ENCODE measurements at places on chromosomes 7 and 10.
A peak's percentile ranks its signal among the peaks of the same experiment; 100 is the strongest.

- DNase-seq = no peak
Observed at GRCh38 chr7:71828361-71828760, 583.8 kb downstream of the CALN1 start.

DNA sequence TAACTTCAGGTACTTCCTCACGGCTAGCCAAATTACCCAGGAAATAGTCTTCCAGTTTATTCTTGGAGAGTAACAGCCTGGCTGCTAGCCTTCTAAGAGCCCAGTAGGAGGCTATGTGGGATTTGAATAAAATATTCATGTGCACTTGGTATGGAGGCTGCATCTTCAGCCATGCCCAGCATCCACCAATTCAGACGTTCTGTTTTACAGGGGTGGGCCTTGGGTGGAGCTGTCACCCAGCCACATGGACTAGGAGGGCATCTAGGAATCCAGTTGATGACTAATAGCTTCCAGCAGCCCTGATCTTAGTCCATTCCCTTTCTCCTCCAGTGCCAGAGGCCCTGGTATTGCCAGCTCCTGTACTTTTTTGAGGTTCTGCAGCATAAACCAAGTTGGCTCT is 66.3 kb upstream of the ZRANB1 start:
- DNase-seq = no peak

DNA sequence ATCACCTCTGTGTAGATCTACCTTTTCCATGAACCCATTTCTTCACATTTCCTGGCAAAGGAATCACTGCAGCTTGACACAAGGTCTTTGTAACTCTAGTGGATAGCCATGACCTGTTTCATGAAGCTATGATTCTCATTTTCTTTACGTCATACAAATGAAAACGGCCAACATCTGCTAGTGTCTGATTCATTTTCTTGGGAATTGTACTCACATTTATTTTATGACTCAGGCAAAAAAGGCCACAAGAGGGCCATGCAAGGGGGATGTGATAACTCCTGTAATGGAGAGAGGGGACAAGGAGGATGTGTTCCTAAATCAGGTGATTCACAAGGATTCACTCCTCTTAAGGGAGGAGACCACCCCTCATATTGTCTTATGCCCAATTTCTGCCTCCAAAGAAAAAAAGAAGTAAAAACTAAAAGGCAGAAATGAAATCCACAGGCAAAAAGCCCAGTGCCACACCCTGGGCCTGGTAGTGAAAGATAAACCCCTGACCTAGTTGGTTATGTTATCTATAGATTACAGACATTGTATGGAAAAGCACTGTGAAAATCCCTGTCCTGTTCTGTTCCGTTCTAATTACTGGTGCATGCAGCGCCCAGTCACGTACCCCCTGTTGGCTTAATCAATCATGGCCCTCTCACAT is 249.9 kb downstream of the IPMK start:
- DNase-seq = no peak

DNA sequence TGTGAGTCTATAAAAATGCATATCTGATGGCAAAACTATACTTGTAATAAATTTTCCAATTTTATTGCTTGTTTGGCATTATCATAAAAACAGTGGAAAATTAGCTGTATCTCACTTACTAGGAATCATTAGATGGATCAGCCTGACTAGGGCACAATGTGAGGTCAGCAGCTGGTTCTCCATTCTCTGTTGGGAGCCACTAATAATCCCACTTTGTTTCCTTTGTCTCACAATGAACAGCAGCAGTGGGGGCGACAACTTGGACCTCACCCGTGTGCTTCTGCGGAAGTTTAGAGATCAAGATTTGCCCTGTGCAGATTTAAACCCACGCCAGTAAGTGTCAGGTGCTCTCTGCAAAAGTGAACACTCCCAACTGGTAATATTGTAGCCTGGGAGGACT is 295.5 kb downstream of the ABCA13 start:
- DNase-seq = no peak

DNA sequence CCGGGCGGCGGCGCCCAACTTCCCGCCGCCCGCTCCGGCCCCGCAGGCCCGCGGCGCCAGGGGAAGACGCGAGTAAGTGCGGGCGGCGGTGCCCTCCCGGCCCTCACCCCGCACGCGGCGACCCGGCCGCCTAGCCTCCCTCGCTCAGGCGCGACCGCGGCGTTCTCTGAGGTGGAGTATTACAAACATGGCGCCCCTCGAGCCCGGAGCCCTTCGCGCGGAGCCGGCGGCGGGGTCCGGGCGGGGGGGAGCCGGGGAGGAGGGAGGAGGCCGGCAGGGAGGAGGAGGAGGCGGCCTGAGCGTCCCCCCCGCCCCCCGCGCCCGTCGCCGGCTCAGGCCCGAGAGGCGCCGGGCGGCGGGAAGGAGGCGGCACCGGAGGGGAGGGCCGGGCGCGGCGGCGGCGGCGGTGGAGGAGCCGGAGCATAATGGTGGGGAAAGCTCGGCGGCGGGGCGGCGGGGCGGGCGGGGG is at the start of gene ZMYND11:
Gene ZMYND11, plus strand, starts transcription at position 324 of the 469 bp plus-strand sequence. CDS start 44,558 bp downstream, outside the sequence.
- peak; percentile 91 for DNase-seq
